ENCODE measurements at places on chromosomes 7 and 10. TPM values are rescaled to one million over a fixed set of nuclear protein-coding genes. Genes with fewer than 3 reads are reported as not detected.

Gene SHOC2
- 24.2 TPM for total RNA-seq

Gene ESYT2
- total RNA-seq: 31.8 TPM

Gene GRID1
- total RNA-seq: 0.86 TPM

Gene PAPOLB
- total RNA-seq: 0.09 TPM

Gene FBXL13
- 1.8 TPM for total RNA-seq

Gene CAMK2B
- total RNA-seq: 2.7 TPM

DNA sequence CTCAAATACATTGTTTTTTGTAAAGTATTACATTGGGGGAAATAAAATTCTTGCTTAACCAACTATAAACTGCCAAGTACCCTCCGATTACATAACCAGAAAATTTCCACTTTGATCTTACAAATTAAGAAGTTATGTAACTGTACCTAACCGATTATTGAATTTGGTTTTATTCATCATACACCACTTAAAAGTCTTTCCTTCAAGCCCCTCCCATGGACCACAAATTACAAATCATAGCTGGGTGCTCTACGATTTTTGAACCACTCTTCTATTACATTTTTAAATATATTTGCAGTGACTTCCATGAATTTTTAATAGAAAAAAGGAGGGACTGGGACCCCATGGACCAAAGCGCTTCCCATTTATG is 630 bp downstream of the ZNF680 start:
- no peak for DNase-seq

DNA sequence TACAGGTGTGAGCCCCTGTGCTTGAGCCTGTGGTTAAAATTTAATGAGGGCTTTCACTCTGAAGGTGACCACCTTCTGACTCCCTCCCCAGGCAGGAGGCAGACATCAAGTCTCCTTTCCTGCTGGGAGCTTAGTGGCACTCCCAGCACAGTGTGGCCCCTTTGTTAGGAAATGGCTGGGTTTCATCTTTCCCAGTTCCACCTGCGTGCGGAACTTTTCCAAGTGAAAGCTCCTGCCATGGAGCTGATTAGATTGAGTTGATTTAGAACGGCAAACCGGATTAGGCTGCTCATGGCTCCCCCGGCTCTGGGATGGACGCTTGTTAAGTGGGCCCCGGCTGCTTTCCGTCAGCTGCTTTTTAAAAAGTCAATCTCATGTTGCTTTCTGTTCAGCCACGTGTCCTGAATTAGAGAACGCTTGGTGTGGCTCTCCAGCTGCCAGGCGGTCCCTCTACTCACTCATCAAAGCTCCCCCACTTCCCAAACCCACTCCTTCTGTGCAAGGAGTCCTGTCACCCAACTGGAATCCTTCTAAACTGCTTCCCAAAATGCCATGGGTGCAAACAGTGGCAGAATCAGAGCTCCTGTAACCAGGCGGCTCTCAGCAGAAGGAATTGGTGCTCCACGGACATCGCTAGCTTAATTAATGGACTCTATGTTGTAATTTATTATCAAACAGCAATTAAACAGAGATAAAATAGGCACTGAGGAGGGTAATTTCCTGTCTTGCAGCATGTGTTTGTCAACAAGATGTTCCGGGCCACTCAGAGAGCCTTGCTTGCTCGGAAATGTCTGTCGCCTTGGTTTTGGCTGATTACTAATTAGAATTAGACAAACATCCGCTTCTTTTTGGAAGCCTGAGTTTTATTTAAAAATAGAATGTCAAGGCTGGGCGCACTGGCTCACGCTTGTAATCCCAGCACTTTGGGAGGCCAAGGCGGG is 551.2 kb downstream of the GALNT17 start:
- no peak for DNase-seq

DNA sequence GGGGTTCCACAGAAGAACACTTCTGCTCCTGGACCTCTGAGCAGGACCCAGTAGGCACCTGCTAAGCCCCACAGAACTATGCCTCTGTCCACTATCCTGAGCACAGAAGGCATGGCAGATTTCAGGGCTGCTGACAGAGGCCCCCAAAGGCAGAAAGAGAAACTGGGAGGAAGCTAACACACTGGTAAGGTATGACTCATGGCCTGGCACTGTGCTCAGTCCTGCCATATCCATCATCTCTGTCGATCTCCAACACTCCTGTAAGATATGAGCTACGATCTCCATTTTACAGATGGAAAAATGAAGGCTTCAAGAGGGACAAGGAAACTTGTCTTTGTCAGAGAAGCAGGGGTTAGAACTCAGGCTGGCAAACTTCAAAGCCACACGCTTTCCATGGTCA is 62.2 kb downstream of the GRID1 start:
- no peak for DNase-seq

DNA sequence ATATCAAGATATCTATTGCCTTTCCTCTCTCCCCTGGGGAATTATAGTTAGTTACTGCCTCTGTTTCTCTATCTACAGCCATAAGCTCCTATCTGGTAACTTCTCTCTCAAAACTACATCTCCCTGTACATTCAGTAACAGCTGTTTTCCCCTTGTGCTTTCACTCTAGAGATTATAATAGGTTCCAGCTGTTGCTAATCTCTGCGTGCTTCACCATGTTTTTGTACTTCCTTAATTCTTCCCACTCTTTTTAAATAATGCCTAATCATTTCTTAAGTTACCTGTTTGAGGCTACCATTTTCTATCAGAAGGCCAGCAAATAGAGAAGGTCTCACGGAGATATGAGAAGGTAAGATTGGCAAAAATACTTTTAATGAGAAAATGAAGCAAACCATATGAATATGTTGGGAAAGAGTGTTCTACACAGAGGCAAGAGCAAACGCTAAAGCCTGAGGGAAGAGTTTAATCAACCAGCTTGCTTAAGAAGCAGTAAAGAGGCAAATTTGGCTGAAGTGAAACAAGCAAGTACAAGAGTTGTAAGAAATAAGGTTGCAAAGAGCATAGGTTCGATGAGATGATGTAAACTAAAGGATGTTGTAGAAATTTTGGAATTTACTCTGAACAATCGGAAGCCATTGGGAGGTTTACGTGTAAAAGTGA is 101.9 kb upstream of the HGF start:
- DNase-seq: no peak

GRCh38 chr10:103966671-103967447 is at the start of gene SLK:
TSS of gene SLK (plus strand) at chr10:103967140. CDS start at chr10:103967746, 606 bp downstream.
- peak; percentile 82 for DNase-seq

DNA sequence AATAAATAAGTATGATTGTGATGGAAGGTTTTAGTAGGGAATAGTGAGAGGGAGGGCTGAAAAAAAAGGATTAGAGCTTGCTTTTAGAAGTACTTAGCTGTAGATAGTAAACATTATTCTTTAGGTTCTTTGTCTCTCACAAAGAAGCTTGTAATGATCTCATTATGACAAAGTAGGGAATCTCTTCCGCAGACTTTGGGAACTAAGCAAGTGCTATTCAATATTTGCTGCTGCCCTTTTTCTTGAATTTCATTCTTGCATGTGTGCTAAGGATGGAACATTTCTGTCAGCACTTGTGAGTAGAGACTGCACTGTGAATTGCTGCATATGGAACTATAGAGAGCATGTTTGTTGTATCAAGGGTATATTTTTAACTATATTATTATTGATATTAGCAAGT is 173.4 kb downstream of the ST7 start:
- no peak for DNase-seq

- no peak for DNase-seq
These were observed 102.8 kb upstream of the CDK13 start for GRCh38 chr7:39847227-39847626.

DNA sequence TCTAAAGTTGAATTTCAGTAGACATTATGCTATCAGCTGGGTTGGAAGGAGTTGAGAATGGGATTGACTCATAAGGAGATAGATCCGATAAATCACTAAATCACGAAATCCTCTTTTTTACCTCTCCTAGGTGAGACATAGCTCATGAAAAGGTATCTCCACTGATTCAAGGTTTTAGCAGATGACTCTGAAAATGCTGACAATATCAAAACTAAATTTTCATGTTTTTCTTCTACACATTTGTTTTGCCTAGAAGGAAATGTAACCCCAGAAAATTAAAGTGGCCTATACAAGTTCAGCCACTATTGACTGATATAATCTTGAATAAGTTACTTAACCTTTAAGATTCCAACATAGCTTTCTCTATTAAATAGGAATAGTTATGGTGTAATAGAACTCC is 82.2 kb upstream of the VWDE start:
- DNase-seq: no peak

DNA sequence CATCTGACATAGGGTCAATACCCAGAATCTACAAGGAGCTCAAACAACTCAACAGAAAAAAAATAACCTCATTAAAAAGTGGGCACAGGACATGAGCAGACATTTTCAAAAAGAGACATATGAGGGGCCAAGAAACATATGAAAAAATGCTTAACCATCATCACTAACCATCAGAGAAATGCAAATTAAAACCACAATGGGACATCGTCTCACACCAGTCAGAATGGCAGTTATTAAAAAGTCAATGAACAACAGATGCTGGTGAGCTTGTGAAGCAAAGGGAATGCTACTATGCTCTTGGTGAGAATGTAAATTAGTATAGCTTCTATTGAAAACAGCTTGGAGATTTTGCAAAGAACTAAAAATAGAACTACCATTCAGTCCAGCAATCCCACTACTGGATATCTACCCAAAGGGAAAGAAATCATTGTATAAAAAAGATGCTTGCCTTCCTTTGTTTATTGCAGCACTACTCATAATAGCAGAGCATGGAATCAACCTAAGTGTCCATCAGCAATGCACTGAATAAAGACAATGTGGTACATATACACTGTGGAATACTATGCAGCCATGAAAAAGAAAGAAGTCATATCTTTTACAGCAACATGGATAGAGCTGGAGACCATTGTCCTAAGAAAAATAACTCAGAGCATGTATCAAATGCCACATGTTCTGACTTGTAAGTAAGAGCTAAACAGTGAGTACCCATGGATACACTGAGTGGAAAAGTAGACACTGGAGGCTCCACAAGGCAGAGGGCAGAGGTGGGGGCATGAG is 139.8 kb downstream of the ADARB2 start:
- no peak for DNase-seq

GRCh38 chr10:84587789-84588188 is 259.4 kb downstream of the CCSER2 start:
- no peak for DNase-seq

- DNase-seq: no peak
These were observed 35.1 kb downstream of the SORBS1 start for GRCh38 chr10:95526044-95526443.

- DNase-seq: no peak
These were observed 50.2 kb upstream of the PHYHIPL start for GRCh38 chr10:59126261-59126660.

DNA sequence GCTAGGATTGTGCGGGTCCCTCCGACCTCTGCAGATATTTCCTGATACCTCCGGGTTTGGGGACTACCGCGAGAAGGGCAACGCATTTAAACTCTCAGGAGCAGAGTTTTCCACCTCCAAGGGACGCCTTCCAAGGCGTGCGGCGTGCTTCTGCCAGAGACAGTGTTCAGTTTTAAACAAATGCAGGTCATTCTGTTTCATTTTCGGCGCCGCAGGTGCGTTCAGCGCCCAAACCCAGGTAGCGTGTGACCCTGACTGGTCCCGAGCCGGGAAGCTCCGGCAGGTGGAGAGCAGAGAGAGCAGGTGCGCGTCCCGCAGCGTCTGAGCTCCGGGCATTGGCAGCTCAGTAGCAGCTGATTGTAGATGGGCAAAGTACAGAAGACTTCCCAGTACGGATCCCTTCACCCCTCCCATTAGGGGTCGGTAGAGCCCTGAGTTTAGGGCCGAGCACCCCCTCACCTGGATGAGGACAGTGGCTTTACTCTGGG is 1.4 kb upstream of the CYP26A1 start:
- DNase-seq: no peak

DNA sequence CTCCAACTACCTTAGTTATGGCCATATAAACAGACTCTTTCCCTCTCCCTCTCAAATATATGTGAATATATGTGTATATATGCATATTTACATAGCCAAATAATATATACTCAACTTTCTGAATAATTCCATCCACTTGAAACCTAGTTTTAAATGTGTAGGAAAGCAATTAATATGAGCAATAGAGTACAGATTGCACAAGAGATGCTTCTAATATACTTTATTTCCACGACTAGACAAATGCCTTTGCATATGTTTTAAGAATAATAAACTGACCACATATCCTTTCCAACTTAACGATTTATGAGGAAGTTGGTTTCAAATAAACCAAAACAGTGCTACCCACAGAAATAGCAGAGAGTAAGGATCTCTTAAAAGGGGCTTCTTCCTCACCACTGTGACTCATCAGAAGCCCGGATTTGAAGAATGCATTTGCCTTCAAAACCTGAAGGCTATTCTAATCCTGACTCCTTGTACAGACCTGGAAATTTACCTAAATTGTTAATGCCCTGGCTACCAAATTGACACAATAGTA is 266.3 kb downstream of the AHR start:
- no peak for DNase-seq

DNA sequence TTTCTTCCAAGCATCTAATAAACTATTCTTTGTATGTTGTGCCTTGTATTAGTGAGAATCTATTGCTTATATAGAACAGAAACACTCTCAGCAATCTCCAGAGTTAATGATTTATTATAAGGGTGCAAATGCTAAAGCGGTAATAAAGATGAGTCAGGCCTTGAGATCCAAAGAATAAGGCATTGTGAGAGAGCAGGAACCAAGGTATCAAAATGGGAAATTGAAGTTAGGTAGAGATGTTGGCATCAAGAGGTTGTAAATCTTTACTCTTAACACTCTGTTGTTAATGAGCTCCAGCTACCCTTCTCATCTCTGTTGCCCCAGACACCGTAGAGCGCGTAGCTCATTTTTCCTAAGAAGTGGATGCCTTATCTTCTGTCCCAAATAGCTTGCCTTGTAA is 375.2 kb downstream of the ARL4A start:
- DNase-seq: no peak

DNA sequence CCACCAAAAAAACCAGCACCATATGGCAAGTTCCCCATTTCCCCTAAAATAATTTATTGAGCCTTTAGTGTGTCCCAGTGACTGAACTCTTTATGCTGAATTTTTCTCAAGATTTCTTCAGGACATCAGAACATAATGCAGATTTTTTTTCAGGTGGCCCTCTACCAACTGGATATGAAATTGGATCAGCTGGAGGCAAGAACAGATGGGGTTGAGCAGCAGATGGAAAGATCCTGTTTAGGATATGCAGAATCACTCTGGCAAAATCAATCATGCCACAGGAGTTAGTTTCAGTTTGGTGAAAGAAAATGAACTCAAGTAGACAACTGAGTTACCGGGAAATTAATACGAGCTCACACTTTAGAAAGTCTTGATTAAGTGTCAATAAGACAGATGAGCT is 761.5 kb upstream of the C7orf33 start:
- no peak for DNase-seq

- DNase-seq: no peak
These were observed 51.0 kb upstream of the MSMB start for GRCh38 chr10:46096909-46097575.

DNA sequence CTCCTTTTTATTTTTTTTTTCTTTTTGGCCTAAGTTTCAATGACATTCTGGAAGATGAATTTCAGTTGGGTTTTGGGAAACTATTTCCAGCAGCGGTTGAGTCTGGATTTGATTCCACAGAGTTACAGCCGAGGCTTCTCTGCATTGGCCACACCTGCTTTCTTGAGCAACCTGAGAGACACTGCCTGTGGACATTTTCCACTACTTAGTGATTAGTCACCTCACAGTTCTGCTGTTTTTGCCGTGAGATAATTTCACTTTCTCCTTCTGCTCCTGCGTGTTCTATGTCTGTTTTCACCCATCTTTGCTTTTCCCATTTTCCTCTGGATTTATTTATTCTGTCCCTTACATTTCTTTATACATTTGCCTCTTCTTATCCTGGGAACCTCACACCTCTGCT is 243.0 kb downstream of the BICC1 start:
- no peak for DNase-seq
